ENCODE measurements at places on chromosomes 7 and 10.
A peak's percentile ranks its signal among the peaks of the same experiment; 100 is the strongest.

GRCh38 chr7:45726883-45727282 lies 146.0 kb downstream of the CCDC201 start:
- DNase-seq, result no peak

DNA sequence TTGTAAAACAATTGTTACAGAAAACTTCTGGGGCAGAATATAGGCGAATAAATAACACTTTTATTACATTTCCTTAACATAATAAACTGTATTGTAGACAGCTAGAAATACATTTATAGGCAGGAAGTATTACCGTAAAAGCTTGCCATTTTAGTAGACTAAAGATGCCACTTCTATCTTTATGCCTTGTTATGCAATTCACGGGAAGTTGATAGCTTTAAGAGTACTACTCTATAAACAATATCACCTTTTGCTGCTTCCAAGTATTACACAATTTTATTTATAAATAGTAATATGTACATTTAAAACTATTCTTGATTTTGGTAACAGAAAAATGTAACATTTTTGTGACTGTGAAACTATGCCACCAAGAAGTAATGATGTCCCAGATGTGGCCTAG lies 37.9 kb downstream of the PALS2 start:
- DNase-seq, result no peak

GRCh38 chr7:5354460-5355232 lies 69.0 kb downstream of the TNRC18 start:
- no peak for DNase-seq

DNA sequence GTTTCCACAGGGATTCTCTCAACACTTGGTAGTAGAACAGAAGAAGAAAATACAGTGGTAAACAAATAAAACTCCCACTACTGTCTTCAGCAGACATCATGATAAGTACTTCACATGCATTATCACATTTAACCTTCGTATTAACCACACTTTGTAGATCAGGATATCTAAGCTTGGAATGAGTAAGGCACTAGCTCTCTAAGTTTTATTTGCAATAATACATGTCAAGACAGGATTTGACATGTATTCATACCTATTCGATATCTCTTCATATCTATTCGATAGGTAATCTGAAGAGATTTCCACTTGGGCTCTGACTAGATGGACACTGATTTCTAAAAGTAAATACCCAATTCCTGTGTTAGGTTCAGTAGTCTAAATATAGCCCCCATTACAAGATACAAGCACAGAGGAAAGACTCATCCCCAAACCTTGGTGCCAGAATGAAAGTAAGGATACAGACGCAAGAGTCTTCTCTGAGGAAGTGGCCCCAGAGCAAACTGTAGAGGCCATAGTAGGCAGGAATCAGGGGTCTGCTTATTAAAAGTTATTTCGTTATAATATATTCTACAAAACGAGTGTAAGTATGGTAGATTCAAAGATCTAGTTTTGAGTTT lies 58.4 kb downstream of the FOXP2 start:
- DNase-seq, result no peak

DNA sequence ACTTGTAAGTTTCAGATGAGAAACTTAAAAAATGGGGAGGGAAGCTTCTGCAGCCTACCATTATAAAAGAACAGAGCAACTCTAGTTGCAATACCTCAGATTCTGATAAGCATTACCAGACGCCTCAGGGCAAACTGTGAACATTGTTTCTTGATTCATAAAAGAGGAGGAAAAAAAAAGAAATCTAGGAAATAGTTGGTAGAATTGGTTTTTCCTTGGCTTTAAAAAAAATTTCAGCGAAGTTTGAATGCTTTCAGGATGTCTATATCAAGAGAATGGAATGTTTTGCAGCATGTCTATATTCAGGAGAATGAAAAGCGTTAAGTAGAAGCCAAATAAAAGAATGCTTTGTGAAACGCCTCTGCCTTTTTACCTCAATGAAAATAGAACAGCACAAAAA lies 17.5 kb upstream of the ANLN start:
- DNase-seq, result no peak

GRCh38 chr10:94361171-94361794 lies 1.5 kb downstream of the NOC3L start:
- no peak for DNase-seq

DNA sequence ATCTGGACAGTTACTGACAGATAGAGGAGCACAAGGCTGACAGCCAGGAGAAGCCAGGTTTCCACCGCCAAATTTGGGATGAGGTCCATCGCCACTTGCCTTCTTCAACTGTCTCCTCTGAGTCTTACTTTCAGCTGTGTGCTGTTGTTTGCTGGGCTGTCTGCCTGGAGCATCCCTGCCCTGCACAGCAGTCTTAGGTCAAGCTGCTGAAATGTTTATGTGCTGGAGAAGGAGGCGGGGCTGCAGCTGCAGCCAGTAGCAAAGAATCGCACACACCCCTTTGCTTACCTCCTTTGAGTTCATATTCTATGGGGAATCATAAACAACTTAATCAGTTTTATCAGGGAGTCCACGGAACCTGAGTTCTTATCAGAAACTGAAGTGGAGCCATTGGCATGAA lies 20.1 kb upstream of the CYP3A5 start:
- DNase-seq, result no peak

GRCh38 chr7:41297166-41297565 lies 405.7 kb downstream of the INHBA start:
- no peak for DNase-seq

DNA sequence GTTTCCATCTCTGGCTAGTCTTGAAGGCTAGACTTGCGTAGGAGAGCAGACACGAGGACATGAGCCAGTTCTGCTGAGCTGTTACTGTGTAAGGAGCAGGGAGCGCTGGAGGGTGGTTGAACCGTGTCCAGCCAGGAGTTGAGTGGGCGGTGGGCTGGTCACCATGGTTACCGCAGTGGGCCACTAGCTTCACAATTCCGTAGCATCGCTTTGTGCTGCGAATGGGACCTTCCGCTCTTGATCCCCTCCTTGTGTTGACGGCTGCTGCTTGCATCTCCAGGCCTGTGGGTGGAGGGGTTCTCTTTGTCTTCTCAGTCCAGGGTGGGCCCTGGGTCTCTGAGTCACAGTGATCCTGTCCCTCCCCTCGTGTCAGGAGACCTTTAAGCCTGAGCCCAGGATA lies 49.4 kb upstream of the OCM start:
- DNase-seq, result no peak

GRCh38 chr7:91899563-91899962 lies 19.1 kb upstream of the MTERF1 start:
- DNase-seq, result no peak

DNA sequence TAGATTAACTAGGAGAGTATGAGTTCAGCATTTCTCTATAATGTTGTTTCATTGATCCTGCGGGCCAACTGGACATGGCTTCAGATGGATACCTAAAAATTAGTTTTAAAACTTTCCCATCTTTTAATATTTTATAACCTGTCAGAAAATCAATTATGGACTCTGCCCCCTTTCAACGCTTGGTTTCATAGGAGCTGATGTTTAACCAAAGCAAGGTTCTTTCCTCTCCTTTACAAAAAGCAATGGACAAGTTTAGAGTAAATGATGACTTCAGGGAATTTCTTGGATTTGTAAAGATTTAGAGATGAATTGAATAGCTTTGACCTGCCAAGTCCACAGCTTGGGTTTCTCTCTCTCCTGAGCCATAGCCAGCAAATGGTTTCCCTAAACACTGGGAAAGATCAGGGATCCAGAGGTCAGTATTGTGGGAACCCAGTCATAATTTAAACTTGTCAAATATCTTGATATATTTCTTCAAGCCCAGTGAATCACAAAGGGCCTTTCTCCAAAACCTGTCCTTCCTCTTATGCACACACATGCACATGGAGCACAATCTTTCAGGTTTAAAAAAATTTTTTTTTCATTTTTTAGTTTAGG lies 177.1 kb downstream of the EVX1 start:
- DNase-seq, result no peak

GRCh38 chr10:29823553-29824080 lies 188.8 kb upstream of the SVIL start:
- no peak for DNase-seq

DNA sequence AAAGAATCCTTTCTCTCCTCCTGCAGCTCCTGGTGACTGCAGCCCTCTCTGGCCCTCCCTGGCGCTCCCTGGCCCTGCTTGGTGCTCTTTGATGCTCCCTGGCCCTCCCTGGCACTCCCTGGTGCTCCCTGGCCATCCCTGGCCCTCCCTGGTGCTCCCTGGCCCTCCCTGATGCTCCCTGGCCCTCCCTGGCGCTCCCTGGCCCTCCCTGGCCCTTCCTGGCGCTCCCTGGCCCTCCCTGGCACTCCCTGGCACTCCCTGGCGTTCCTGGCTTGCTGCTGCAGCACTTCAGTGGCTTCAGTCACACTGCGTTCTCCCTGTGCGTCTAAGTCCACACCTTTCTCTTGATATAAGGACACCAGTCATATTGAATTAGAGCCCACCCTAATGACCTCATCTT lies 15.2 kb upstream of the FGFR2 start:
- DNase-seq, result no peak

- no peak for DNase-seq
Measured at GRCh38 chr7:139727151-139727705, 50.6 kb downstream of the HIPK2 start.

GRCh38 chr7:78398081-78398480 lies 599.5 kb downstream of the PHTF2 start:
- DNase-seq, result no peak

- DNase-seq, result peak; percentile 63
Measured at GRCh38 chr7:5701085-5701914, 80.2 kb downstream of the RNF216 start.

GRCh38 chr7:156577645-156578577 lies 62.7 kb upstream of the RNF32 start:
- DNase-seq, result no peak

GRCh38 chr10:12212454-12212853 lies 16.5 kb downstream of the CDC123 start:
- DNase-seq, result no peak

- no peak for DNase-seq
Measured at GRCh38 chr10:24494777-24495176, 228.9 kb downstream of the ARHGAP21 start.

DNA sequence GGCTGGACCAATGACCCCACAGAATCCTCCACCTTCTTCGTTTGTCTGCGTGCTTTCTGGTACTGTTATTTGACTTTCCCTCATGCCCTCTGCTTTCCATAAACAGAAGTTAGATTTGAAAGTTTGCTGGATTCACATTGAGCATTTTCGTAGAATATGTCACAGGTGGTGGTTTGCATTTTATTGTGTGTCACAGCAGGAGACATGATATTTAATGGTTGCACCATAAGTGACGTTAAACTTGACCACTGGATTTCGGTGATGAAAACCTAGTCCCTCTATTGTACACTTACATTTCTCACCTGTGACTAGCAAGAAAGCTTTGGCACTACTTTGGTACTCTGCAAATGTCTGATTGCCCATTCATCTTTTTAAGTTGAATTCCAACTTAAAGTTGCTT lies 15.2 kb upstream of the MKX start:
- no peak for DNase-seq

DNA sequence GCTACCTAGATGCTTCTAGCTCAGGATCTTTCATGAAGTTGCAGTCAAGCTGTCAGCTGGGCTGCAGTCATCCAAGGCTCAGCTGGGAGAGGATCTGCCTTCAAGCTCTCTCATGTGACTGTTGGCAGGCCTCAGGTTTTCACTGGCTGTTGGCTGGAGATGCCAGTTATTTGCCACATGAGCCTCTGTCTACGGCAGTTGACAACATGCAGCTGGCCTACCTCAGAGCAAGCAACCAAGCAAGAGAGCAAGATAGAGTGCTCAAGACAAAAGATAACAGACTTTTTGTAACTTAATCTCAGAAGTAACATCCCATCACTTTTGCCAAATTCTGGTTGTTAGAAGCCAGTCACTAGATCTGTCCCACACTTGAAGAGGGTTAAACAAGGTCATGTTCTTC lies 125.8 kb downstream of the TPST1 start:
- no peak for DNase-seq

DNA sequence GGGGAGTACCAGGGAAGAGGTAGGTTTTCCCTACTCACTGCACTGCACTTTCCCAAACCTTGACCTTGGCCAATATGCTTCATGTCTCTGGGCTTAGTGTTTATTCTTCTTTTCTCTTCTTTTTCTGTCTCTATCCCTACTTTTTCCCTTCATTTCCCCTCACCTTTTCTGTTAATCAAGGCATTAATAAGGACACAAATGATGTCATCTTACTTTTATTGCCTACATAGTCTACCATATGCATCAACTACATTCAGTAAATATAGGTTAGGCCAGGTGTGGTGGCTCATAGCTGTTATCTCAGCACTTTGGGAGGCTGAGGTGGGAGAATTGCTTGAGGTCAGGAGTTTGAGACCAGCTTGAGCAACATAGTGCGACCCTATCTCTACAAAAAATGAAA lies 13.0 kb upstream of the ZNF503 start:
- DNase-seq, result no peak
